ENCODE measurements at places on chromosomes 5 and 9. TPM values are rescaled to one million over a fixed set of nuclear protein-coding genes. Genes with fewer than 3 reads are reported as not detected.

DNA sequence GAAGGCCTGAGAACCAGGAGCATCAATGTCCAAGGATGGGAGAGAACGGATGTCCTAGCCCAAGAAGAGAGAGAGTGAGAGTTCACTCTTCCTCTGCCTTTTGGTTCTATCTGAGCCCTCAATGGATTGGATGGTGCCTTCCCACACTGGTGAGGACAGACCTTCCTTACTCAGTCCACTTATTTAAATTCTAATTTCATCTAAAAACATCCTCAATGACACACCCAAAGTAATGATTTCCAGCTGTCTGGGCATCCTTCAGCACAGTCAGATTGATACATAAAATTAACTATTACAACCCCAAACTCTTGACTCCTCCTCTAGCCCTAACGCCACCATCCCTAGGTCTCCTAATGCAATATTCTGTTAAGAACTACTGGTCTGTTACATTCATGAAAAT, 122.0 kb downstream of the GAS1 start:
- no peak overlapping the region for H3K27ac ChIP-seq
- DNase-seq: no peak
- H3K4me3 ChIP-seq: no peak overlapping the region
- no peaks in the 10 kb centered on the region for H3K4me1 ChIP-seq
- H3K36me3 ChIP-seq: no peaks in the 10 kb centered on the region
- H3K27me3 ChIP-seq: peaks cover 22% of the 10 kb centered on the region

DNA sequence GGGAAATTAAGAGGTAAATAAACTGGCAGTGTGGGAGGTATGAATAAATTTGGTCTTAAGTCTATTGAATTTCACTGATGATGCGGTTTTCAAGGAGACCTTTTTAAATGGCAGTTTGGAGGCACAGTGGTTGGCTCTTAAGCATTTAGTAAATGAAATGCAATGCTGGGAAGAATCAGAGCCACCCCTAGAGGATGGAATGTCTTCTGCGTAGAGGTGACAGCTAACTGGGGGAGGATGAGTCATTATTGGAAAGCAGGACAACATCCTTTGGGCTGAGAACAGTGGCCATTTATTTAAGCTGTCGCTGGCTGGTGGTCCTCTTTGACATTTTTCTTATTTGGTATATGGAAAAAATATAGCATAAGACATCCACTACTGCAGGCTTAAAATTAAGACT, 163.2 kb downstream of the SH3GL2 start:
- H3K4me1 ChIP-seq: no peaks in the 10 kb centered on the region
- no peak overlapping the region for H3K4me3 ChIP-seq
- no peaks in the 10 kb centered on the region for H3K36me3 ChIP-seq
- H3K27ac ChIP-seq: no peak overlapping the region
- H3K27me3 ChIP-seq: no peaks in the 10 kb centered on the region
- DNase-seq: no peak

DNA sequence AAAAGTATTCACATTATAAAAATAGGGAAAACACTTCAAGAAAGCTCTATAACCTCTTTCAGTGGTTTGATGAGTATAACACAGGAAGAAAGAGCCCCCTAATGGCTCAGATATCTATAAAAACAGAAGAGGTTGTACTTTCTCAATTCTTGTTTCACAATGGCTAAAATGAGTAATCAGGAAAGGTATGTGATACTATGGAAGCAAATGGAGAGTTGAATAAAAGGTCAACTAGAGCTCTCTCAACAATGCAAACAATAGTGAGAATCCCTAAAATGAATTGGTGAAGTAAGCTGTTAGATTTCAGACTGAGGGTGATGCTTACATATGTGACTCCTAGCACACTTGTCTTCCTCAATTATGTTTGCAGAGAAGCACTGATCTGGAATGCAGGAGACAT, 584.6 kb upstream of the CDH18 start:
- H3K27ac ChIP-seq: no peak overlapping the region
- H3K4me3 ChIP-seq: no peak overlapping the region
- H3K27me3 ChIP-seq: no peaks in the 10 kb centered on the region
- no peaks in the 10 kb centered on the region for H3K4me1 ChIP-seq
- no peaks in the 10 kb centered on the region for H3K36me3 ChIP-seq

GRCh38 chr9:116471093-116471906, 215.8 kb upstream of the TRIM32 start:
- H3K4me1 ChIP-seq: no peaks in the 10 kb centered on the region
- H3K27me3 ChIP-seq: no peaks in the 10 kb centered on the region
- DNase-seq: no peak
- H3K36me3 ChIP-seq: no peaks in the 10 kb centered on the region

DNA sequence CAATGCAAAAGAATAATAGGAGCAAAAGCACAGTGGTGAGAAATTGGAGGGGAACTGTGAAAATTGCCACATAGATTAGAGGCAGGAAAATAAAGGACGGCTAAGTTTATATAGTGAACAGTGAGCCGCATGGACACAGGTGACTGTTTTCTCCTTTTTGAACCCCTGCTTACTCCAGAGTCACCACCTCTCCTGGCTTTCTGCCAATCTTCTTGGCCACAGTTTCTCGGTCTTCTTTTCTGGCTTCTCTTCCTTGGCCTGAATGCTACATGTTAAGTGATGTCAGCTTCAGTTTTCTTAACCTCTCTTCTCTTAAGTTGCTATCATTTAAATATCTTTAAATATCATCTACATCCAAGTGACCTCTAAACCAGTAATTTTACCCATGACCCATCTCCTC, 47.3 kb upstream of the CDKN2B start:
- no peak for DNase-seq
- no peaks in the 10 kb centered on the region for H3K27me3 ChIP-seq
- no peaks in the 10 kb centered on the region for H3K36me3 ChIP-seq
- H3K27ac ChIP-seq: no peak overlapping the region
- no peaks in the 10 kb centered on the region for H3K4me1 ChIP-seq
- no peak overlapping the region for H3K4me3 ChIP-seq

DNA sequence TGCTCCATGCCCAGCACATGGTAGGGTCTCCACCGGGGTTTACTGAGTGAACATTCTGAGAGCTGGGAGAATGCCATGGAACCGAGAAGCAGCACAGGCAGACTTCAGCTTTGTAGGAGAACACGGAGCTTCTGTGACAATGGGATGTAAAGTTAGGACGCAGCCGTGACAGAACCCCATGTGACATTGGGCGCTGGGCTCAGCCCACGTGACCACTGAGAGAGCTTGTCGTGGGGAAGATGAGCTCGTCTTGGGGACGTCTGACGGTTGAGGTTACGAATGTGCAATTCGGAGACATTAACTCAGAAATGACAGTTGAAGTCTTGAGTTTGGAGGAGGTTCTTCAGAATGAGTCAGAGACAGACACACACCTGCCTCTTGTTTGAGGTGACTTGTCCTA, 13.5 kb downstream of the SDHA start:
- no peak overlapping the region for H3K4me3 ChIP-seq
- no peaks in the 10 kb centered on the region for H3K27me3 ChIP-seq
- H3K36me3 ChIP-seq: no peaks in the 10 kb centered on the region
- H3K4me1 ChIP-seq: no peaks in the 10 kb centered on the region
- H3K27ac ChIP-seq: no peak overlapping the region
- DNase-seq: no peak

DNA sequence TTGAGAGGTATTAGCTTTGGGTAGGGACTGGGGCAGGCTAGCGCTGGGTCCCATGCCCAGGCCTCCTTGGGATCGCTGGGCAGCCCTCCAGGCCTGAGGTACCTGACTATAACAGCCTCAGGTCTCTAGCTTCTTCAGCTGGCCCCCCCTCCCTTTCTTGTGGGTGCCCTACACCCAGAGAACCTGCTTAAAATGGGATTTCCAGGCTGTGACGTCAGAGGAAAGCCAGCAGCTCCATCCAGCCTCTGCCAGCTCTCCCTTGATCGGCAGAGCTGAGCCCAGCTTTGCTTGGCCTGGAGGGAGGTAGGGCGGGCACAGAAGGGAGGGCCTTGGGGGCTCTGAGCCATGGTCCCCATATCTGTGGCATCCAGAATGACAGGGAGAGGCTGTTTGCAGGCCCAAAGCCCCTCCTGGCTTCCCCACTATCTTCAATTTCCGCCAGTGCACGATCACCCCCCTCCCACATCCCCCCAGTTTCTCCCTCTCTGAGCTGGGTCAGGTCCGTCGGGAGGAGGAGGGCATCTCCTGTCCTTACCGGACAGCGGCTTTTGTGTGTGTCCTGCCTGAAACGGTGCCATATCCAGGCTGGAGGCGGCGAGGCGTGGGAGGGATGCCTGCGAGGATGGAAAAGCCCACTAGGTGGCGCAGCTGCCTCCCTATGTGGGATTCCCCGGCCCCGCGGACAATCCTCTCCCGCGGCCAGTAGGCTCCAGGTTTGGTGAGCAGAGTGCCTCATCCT, 10.8 kb downstream of the REEP2 start:
- no peaks in the 10 kb centered on the region for H3K4me1 ChIP-seq
- no peak overlapping the region for H3K4me3 ChIP-seq
- H3K27me3 ChIP-seq: no peaks in the 10 kb centered on the region

GRCh38 chr5:87195104-87195591, 72.5 kb upstream of the RASA1 start:
- DNase-seq: no peak
- H3K4me1 ChIP-seq: no peaks in the 10 kb centered on the region
- H3K36me3 ChIP-seq: no peaks in the 10 kb centered on the region
- no peak overlapping the region for H3K4me3 ChIP-seq
- H3K27me3 ChIP-seq: no peaks in the 10 kb centered on the region

DNA sequence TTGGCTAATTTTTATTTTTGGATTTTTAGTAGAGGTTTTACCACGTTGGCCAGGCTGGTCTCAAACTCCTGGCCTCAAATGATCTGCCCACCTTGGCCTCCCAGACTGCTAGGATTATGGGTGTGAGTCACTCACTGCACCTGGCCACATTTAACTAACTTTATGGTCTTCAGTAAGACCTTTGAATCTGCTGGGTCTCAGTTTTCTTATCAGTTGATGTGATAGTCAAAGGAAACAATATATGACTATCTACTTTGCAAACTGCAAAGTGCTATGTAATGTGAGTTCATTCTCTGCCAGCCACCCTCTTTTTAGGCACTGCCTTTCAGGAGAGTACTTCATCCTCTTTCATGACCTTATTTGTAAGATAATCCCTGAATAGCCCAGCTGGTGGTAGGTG, 474.7 kb downstream of the PDE4D start:
- H3K27me3 ChIP-seq: no peaks in the 10 kb centered on the region
- no peaks in the 10 kb centered on the region for H3K36me3 ChIP-seq
- DNase-seq: no peak
- no peaks in the 10 kb centered on the region for H3K4me1 ChIP-seq
- H3K4me3 ChIP-seq: no peak overlapping the region

DNA sequence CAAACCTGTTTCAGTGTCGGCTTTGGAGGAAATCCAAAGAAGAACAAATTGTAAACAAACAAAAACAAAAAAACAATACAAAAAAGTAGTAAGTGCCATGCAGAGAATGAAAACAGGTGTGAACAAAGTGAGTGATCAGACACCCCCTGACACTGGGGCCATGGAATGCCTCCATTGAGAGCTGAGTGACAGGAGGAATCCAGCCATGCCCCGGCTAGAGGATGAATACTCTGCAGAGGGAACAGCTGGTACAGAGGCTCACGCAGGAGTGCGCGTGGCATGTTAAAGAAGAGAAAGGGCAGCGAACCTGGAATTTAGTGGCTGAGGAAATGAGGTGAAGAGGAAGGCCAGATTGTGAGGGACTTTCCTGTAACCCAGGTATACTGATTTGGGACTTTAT, 15.5 kb upstream of the CCNJL start:
- H3K27me3 ChIP-seq: no peaks in the 10 kb centered on the region
- H3K36me3 ChIP-seq: no peaks in the 10 kb centered on the region
- no peak overlapping the region for H3K27ac ChIP-seq
- no peak overlapping the region for H3K4me3 ChIP-seq
- H3K4me1 ChIP-seq: no peaks in the 10 kb centered on the region
- no peak for DNase-seq

DNA sequence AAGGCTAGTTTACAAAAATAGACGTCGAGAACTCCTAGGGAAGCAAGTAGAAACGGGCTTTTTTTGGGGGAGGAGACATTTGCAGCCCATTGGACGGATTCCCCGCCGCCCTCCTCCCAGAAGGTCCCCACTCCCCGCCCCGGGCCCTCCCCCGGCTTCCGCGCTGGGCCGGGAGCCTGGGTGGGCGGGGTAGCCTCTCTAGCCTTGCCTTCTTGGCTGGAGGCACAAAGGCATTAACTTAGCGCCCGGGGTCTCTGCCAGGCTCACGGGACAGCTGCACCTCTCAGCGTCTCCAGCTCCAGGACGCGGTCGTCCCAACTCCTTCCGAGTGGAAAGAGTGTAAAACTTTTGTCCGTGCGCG, at the start of gene DMRTA1:
Gene DMRTA1, plus strand, starts transcription at position 236 of the 361 bp plus-strand sequence. CDS start 242 bp downstream, outside the sequence.
- DNase-seq: peak; percentile 90
- H3K4me3 ChIP-seq: peak within 1 kb of the TSS; percentile 58
- H3K4me1 ChIP-seq: no peaks in the 10 kb centered on the region
- no peaks in the 10 kb centered on the region for H3K36me3 ChIP-seq
- H3K27ac ChIP-seq: peak within 1 kb of the TSS; percentile 91
- peaks cover 69% of the 10 kb centered on the region for H3K27me3 ChIP-seq

- DNase-seq: no peak
- no peak overlapping the region for H3K27ac ChIP-seq
Measured at GRCh38 chr9:27395484-27395921, 98.6 kb upstream of the EQTN start.

- peak; percentile 65 for DNase-seq
- no peaks in the 10 kb centered on the region for H3K36me3 ChIP-seq
- H3K27me3 ChIP-seq: peaks cover 46% of the 10 kb centered on the region
- no peaks in the 10 kb centered on the region for H3K4me1 ChIP-seq
- no peak overlapping the region for H3K4me3 ChIP-seq
Measured at GRCh38 chr9:135591506-135592330, 30.2 kb downstream of the PAEP start.

GRCh38 chr9:126217250-126217653, 109.4 kb upstream of the MVB12B start:
- no peak overlapping the region for H3K4me3 ChIP-seq
- H3K36me3 ChIP-seq: no peaks in the 10 kb centered on the region
- H3K27me3 ChIP-seq: peaks cover 15% of the 10 kb centered on the region
- H3K27ac ChIP-seq: no peak overlapping the region
- no peaks in the 10 kb centered on the region for H3K4me1 ChIP-seq

DNA sequence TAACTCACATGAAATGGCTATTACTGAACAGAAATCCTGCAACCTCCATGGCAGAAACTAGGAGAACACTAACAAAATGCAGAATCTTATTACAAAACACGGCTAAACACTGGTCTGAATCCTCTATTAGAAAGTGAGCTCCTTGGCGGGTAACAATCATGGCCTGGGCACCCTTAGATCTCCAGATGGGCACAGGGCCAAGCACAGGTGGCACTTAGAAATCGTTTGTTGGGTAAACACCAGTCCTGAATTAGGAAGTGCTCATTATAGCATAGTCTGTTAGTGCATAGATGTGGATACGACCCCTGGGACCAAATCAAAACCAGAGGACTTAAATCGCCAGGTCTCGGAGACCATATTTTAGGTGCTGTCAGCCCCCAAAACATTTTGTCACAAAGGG, 14.4 kb downstream of the VDAC1 start:
- peaks cover 66% of the 10 kb centered on the region for H3K36me3 ChIP-seq
- DNase-seq: no peak
- H3K4me3 ChIP-seq: no peak overlapping the region
- peaks cover 25% of the 10 kb centered on the region for H3K4me1 ChIP-seq

- no peaks in the 10 kb centered on the region for H3K36me3 ChIP-seq
- peaks cover 31% of the 10 kb centered on the region for H3K4me1 ChIP-seq
- H3K27me3 ChIP-seq: no peaks in the 10 kb centered on the region
- no peak overlapping the region for H3K4me3 ChIP-seq
Measured at GRCh38 chr5:60207040-60207439, 313.5 kb upstream of the PDE4D start.

Gene ADAMTS13
- total RNA-seq: 4.1 TPM

Gene CATSPER3
- 0.42 TPM for total RNA-seq

Gene MEGF9
- 103 TPM for total RNA-seq

Gene SLC4A9
- not detected for total RNA-seq

Gene RNF180
- 14.6 TPM for total RNA-seq

Gene SPINK5
- 4.3 TPM for total RNA-seq

Gene PLPP7
- total RNA-seq: 2.3 TPM
